ENCODE measurements at places on chromosomes 7 and 10.

- DNase-seq, result no peak
These were observed 382 bp downstream of the DIP2C start for GRCh38 chr10:689121-689451.

GRCh38 chr10:86786368-86786767 is 29.9 kb downstream of the BMPR1A start:
- DNase-seq, result peak; percentile 23

DNA sequence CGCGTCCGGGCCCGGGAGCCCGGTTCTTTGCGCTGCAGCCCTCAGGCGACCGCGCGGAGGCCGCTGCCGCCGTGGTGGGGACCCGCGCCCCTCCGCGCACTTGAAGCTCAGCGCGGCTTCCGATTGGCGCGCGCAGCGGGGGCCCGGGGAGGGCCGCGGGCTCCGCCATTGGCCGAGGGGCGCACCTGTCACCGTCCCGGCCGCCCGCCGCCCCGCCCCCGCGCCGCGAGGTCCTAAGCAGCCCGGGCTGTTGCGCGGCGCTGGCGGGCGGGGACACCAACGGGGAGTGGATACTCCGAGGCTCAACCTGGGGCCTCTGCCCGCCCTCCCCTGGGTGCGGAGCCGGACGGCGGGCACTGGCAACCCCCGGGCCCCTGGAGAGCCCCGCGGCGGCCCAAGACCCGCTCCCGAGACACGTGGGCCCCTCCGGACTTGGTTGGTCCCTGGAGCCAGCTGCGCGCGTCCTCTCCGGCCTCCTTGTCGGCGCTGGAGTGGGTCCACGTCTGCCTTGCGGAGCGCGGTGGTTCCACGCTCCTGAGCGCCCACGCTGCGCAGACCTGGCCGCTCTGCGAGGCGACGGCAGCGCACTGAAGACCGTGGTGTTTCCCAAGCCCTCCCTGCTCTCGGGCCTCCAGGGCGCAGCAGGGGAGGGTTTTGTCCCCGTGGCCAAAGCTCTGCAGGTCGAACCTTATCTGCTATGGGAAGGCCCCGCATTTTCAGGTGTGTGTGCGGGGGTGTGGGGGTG is at the start of gene MNX1:
TSS of gene MNX1 (minus strand) at position 76 of the 745 bp plus-strand sequence. CDS start 313 bp downstream, outside the sequence.
- peak; percentile 90 for DNase-seq

- no peak for DNase-seq
These were observed 42.8 kb downstream of the PDGFA start for GRCh38 chr7:476736-477360.

DNA sequence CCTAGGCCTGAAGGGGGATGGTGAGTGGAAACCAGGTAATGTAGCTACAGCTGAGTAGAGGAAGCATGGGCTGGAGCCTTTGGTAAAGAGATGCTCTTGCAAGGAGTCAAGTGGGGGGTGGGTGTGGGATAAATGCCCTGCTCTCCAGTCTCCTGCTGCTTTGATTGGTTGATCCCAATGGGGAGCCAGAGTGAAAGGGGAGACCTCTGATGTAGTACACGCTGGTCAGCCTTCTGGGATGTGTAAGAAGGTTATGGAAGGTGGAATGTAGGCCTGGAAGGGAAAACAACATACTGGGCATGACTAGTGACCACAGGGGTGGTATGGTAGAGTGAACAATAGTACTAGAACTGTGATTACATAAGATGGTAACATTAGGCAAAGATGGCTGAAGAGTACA is 44.3 kb downstream of the TET1 start:
- no peak for DNase-seq

DNA sequence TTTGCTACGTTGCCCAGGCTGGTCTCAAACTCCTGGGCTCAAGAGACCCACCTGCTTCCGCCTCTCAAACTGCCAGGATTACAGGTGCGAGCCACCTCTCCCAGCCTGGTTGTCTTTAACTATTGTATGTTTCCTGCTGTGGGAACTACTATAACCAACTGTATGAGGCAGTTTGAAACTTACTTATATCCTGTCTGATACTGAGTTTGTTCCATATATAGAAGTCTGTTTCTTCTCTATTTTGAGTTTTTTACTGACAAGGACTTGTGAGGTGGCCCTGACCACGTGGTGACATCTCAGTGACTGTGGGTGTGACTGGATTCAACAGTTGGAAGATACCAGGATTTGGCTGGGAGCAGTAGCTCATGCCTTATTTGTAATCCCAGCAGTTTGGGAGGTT is 14.2 kb downstream of the FBH1 start:
- DNase-seq, result no peak

DNA sequence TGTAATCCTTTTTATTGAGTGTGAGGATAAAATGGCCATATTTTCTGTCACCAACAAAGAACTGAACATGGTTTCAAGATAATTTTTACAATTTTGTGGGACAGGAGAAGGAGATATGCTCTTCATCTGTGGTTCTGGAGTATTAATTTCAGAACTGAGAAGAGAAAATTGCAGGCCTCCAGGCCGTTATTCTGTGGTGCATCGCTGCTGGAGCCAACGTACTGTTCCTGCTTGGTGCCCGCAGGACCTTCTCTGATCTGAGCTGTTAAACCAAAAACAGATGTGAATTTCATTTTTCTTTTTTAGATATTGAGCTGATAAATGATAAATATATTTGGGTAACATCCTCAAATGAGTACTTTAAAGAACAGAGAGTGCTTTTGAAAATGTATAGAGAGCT is 63.9 kb downstream of the IKZF1 start:
- no peak for DNase-seq

DNA sequence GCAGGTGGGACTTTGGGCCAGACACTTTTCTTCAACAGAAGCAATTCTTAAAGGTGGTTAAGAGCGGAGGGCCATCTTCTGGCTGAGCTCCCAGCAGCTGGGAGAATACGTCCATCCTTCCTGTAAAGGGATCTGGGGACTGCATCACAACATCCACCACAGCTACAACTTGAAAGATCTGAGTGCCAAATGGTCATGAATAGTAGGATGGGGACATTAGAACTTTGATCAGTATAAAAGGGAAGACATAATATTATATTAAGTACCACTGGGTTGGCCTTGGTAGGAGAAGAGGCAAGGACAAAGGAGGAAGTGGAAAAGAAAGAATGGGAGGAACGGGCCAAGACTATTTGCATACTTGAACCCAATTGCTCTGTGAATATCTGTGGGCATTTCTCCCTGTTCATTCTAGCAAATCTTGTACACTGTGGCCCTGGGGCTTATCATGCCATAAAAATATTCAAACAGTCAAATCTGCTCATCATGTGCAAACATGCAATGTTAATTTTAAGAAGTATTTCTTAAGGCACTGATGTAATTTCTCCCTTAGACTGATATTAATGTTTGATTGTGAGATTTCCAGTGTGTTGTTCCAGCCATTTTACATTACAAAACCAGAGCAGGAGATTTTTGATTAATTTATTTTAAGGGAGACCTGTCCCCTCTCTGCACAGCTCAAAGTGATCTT is 65.5 kb upstream of the CREB5 start:
- peak; percentile 2 for DNase-seq

- no peak for DNase-seq
These were observed 65.8 kb downstream of the NT5C2 start for GRCh38 chr10:103127241-103127640.

GRCh38 chr7:3790803-3791202 is 489.8 kb downstream of the SDK1 start:
- DNase-seq, result no peak

GRCh38 chr10:78755877-78756455 is 312.8 kb upstream of the ZMIZ1 start:
- no peak for DNase-seq
